ENCODE measurements at places on chromosomes 3 and 15. TPM values are rescaled to one million over a fixed set of nuclear protein-coding genes. Genes with fewer than 3 reads are reported as not detected.

Gene CRABP1
- not detected for polyA plus RNA-seq

Gene FRMD5
- polyA plus RNA-seq = not detected

Gene CIDEC
- not detected for polyA plus RNA-seq

Gene NR2C2
- 5.5 TPM for polyA plus RNA-seq

Gene RLBP1
- polyA plus RNA-seq = not detected

Gene STXBP5L
- not detected for polyA plus RNA-seq

Gene HCLS1
- polyA plus RNA-seq = 503 TPM

- no peak for DNase-seq
Measured at GRCh38 chr3:46059432-46059831, 32.1 kb upstream of the XCR1 start.

DNA sequence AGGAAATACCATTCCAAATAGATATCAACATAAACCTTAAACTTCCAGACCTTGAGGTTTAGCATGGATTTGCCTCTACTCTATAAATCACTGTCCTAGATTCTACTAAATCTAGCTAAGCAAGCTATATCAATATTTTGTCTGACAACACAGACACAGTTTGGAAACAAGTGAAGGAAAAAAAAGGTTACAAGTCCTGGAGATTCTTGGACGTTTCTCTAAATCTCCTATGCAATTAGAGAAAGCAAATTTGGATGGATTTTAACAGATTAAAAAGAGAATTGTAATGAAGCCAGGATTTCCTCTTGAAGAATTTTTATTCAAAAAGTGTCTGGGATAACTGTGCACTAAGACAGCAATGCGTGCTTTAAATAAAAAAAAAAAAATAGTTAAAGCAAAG is 441.1 kb upstream of the DPH6 start:
- DNase-seq = no peak

- DNase-seq = no peak
Measured at GRCh38 chr3:113261063-113261625, 49.8 kb downstream of the BOC start.

GRCh38 chr15:32908135-32908801 is 190.5 kb downstream of the GREM1 start:
- DNase-seq = no peak

- no peak for DNase-seq
Measured at GRCh38 chr15:31100738-31101137, 787 bp downstream of the TRPM1 start.

DNA sequence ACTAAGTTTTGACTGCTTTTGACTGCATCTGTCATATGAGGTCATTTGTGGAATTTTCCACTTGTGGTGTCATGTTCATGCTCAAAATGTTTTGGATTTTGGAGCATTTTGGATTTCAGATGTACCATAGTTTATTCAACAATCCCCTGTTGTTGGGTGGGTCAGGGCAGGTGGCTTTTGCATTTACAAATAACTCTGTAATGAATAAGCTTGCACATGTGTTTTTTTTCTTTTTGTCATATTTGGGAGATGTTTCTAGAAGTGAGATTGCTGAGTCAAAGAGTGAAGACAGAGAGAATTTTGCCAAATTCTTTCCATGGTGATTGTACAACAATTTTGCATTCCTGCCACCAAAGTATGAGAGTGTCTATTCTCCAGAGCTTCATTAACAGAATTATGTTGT is 62.4 kb upstream of the ADPGK start:
- DNase-seq = no peak

DNA sequence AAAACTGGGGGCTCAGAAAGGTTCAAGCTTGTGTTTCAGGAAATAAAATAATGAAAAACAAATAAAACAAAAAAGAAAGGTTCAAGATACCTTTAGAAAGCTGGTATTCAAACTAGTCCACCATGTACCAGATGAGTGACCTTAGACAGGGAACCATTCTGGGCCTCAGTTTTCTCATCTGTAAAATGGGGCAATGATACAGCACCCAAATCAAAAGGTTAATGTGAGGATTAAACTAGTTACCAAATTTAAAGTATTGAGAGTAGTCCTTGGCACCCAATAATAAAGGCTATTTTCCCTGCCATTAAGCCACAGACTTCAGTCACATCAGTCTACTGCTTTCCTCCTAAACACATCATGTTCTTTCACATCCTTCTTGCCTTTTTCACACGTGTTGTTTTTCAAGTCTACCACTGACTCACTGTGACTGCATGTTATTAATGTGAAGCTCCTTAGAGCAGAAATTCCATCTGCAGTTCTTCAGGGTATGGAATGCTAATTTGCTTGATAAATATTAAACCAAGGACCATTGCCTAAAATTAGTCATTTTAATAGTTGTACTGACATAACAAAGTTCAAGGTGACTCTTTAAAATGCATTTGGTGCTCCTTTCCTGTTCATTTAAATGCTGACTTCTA is 19.9 kb downstream of the TAMM41 start:
- DNase-seq = no peak

DNA sequence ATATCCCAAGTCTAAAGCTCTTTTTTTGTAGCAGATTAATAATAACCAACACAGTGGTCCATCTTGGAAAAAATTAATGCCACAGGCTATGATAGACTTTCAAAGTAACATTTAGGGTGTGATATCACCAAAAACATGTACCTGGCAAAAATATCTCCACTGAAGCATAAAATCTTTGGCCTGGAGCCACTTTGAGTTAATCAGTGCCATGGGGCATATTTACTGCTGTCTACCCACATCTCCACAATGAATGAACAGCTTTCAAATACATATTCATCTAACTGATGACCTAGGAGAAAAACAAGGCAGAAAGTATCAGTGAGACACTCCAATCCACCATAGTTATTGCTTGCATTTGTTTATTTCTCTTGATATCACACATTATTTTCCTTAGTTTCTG is 296.0 kb upstream of the MDFIC2 start:
- DNase-seq = no peak

DNA sequence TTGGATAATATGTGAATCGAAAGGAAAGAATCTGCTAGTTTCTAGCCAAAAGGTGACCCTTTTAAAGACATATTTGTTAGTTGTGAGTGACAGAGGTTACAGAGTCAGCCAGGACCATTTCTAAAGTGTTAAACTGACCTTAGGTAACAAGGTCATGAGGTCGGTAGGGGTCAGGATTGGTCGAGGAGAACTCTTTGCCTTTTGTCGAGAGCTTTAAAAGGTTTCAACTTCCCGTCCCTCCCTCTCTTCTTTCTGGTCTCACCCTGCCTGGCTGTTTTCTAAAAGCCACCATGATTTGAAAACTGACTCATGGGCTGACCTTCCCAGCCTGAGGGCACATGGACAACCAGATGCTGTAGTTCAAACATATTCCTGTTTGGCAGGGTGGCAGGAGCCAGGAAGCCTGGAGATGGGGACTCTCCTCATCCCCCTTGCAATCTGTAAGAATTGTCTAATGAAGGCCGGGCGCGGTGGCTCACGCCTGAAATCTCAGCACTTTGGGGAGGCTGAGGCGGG is 25.8 kb upstream of the PRTG start:
- no peak for DNase-seq

DNA sequence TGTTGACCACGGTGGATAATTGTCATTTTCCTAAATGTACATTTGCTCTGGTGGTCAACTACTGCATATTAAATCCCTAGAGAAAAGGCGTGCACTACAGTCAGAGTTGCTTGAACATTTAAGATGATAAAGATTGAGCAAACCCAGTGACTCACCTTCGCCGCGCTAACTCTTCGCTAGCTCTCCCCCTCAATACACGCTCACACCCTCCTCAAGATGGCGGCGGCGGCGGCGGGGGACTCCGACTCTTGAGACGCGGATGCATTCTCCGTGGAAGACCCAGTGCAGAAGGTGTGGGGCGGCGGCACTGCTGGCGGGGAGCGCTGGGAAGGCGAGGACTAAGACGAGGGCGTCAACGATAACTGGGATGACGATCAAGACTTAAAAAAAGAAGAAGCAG is 79.8 kb upstream of the PFN2 start:
- DNase-seq = no peak

DNA sequence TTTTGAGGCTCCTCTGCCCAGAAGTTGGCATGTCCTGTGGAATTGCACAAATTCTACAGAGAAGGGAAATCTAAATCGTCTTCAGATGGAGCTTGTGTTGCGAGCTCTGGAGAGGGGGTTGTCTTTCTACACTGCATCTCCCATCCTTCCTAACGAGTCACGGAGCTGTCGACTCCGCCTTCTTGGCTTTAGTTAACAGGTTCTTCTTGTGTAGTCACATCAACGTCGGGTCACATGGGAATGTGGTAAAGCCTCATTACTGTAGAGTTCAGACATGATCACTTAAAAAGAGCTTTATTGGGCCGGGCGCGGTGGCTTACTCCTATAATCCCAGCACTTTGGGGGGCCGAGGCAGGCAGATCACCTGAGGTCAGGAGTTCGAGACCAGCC is 60.0 kb downstream of the DNASE1L3 start:
- no peak for DNase-seq

DNA sequence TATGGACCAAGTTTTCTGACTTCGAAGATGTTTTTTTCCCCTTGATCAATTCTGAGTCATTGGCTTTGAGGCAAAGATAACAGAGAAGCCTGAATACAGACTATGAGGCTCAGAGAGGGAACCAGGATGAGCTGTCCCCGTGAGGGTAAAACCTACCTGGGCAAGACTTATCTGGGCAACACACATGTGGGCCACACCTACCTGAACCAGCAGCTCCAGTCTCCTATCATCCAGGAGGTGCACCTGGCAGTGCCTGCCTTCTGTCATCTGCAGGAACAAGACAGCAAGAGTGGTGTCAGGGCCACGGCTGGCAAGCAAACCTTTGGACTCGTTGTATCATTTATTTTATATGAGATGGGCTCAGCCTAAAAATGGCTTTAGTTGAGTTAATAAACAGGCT is 72.6 kb downstream of the FRMD4B start:
- no peak for DNase-seq

DNA sequence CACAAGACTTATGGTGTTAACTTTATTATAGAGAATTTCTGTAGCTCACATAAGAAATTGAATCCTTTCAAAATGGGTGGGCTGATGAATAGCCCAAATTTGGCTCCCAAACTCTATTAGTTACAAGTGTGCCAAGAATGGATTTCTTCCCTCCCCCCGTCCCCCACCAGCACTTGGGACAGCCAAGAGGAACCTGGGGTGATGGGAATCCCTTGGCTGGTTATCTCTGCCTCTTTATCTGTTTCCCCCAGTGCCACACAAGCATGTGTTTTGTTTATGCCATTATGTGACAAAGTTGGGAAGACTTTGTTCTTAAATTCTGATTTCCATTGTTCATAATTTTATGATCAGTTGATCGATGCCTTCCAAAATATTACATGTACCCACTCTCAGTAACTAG is 28.3 kb downstream of the CMSS1 start:
- DNase-seq = no peak

DNA sequence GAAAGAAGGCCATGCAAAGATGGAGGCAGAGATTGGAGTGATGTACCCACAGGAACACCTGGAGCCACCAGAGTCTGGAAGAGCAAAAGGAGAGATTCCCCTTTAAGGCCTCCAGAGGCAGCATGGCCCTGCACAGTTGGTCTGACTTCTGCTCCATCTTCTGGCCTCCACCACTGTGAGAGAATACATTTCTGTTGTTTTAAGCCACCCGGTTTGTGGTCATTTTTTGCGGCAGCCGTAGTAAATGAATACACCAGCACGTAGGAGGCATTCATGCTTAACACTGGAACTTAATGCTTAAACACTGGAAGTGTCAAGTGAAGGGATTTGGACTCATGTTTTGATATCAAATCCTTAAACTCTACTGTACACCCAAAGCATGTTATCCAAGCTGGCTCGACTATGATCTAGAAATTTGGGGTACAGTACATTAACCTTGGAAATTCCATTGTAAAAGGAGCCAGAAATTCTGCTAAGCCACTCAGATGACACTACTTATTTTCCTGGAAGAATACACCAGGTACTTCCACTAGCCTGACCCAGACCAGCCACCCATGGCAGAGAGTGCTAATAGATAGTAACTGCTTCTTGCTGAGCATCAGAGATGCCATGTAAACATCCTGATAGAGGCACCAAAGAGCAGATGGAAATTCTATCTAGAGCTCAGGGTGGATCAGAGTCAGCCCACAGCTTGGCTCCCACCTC is 190.9 kb downstream of the ADAMTS9 start:
- no peak for DNase-seq

- no peak for DNase-seq
Measured at GRCh38 chr3:72798552-72799195, 49.6 kb downstream of the SHQ1 start.

DNA sequence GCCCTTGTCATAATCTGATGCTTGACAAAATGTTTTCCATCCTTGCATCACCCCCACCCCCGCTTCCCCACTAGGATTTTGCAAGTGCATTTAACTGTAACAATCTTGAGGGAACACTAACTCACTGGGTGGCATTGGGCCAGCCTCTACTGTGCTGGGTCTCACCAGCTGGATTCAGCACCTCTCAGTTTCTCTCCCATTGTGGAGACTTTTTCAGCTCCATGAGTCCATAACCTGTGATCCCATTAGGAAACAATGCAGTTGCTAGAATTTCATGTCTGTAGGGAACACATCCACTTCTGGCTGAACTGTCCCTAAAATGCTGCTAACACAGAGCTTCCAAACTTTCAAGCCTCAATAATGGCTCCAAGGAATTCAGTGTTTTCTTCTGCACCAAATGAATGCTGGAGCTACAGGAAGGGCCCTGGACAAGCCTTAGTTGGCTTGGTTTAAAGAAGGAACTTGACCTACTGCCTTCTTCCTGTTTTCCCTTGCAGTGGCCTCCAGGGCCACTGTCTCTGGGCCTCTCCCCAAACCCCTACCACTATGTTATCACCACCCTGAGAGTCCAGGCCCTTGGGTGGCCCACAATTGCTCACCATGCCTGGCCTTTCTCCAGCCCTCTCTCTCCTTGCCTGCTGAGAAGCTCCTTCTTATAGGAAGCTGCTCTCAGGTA is 15.6 kb downstream of the CYP19A1 start:
- no peak for DNase-seq

DNA sequence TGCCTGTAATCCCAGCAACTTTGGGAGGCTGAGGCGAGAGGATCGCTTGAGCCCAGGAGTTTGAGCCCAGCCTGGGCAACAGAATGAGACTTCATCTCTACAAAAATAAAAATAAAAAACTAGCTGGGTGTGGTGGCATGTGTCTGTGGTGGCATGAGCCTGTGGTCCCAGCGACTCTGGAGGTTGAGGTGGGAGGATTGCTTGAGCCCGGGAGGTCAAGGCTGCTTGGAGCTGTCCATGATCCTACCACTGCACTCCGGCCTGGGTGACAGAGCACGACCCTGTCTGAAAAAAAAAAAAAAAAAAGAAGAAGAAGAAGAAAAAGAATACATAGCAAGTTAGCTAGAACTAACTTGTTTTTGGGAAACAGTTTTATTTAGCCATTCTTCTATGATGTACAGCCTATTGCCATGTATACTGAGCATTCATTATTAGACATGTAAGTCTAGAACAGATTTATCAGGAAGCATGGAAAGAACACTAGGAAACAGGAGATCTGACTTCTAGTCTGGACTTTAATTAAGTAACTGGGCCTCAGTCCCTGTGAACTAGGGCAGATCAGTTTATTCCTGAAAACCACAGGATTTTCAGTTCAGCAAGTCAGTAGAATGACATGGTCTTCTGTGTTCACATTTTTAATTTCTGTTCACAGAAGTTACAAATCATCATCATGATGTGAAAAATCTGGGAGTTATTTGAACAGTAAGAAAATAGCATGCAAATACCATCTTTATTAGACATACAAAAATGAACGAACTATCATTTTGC is 65.5 kb downstream of the KAT2B start:
- DNase-seq = no peak

Measured in CD4-positive, alpha-beta memory T cell (primary cell).